ENCODE measurements at places on chromosomes 16 and 17. TPM values are rescaled to one million over a fixed set of nuclear protein-coding genes. Genes with fewer than 3 reads are reported as not detected.

KCNH4 gene
- 0.07 TPM for polyA plus RNA-seq

GRCh38 chr16:11127610-11128195 lies 128.3 kb downstream of the SOCS1 start:
- DNase-seq, result no peak

DNA sequence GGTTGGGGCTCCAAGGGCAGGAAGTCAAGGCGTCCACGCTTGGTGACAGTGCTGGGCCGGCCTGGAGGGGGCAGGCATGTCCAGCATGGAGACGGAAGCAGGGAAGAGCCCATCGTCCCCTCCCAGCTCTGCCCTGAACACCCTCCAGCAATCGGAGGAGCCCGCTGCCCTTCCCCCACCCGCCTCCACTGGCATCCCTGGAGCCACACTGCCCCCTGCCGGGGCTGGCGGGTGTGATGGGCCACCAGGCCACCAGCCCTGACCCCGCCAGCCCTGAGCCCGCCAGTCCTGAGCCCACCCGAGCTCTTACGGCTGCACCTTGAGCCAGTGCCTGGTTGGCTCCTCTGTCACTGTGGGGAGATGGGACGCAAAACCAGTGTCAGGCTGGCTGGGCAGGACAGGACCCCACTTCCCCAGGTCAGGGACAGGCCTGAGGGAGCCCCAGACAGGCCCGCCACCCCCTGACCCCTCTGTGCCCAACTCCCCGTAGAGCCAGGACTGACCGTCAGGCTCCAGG lies 4.1 kb upstream of the CDH15 start:
- DNase-seq, result peak; percentile 58

PRSS33 gene
- 0.22 TPM for polyA plus RNA-seq

GRCh38 chr16:6081320-6081976 lies 983.9 kb upstream of the EEF2KMT start:
- DNase-seq, result no peak
